ENCODE measurements at places on chromosomes 16 and 17.

GRCh38 chr17:70786081-70786480 lies 616.7 kb downstream of the KCNJ2 start:
- DNase-seq: no peak

DNA sequence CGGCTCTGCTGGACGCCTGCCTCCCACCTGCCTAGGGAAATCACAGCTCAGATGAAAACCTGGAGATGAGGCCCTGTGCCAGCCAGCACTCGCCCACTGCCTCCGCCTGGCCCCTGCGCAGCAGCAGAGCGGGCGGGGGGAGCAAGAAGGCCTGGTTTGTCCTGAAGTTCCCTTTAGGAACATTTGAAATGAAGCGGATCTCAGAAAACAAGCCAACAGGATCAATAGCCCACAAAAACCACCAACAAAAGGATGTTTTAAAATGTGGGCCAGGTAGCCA lies 48.0 kb downstream of the RBFOX3 start:
- DNase-seq: no peak

- no peak for DNase-seq
These were observed 262.7 kb downstream of the SNX29 start for GRCh38 chr16:12239226-12239625.

GRCh38 chr16:12170103-12171040 lies 193.8 kb downstream of the SNX29 start:
- no peak for DNase-seq

- DNase-seq: no peak
These were observed 11.8 kb downstream of the NXPH3 start for GRCh38 chr17:49587366-49588073.

DNA sequence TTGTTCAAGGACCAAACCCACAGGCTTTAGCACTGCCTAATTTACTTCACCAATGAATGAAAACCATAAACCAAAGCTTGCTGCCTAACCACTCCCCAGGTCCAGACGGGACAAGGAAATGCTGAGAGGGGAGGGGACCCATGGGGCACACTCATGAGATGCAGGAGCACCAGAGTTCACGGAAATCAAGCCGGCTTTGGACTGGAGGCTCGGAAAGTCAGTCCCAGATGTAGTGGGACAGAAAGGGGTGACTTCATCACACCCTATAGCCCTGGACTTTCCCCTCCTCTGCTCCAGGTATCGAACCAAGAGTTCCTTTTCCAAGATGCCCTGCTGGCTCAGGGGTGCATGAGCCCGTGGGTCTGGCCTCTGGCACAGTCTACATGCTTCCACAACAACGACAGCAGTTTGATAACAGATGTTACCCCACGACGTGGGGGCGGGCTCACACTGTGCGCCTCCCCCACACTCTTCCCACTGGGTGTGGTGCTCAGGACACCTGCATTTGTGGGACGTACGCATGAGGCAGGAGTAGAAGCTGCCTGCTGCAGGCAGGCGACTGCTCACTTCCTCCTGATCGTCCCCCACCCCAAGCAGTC lies 63.2 kb downstream of the AMFR start:
- no peak for DNase-seq

GRCh38 chr17:49578414-49578813 lies 2.7 kb downstream of the NXPH3 start:
- DNase-seq: no peak

GRCh38 chr16:625117-625976 lies 5.4 kb upstream of the WFIKKN1 start:
- DNase-seq: no peak

- no peak for DNase-seq
These were observed 57.1 kb downstream of the SCNN1B start for GRCh38 chr16:23359092-23359760.

DNA sequence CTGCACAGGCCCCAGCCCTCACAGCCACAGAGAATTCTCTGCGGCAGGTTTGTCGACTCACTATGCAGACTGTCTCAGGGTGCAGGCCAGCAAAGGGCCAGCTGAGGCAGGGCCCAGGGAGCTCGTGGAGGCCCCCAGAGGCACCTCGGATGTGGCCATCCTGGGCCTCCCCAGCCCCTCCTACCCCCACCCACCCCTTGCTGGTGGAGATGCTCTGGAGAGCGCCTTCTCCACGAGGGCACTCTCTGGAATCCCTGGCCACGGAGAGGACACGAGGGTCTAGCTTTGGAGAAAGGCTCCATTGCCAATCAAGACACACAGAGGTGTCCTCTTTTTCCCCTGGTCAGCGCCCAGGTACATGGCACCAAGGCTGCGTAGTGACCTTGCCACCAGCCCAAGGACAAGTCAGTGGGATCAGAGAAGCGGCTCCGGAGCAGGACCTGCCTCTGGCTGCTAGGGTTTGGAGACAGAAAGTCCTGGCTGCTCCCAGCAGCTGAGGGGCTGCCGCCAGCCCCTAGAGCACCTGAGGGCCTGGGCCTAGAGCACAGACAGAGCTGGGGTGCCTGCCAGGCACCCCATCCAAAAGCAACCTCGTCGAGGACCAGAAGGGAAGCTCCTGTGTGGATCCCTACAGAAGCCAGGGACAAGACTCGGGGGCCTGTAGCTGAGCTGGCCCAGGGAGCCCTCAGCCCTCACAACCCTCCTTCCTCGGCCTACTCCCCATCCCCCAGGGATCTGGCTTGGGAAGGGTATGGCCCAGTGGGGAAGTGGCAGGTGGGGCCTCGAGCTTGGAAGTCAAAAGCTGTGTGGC lies 18.7 kb downstream of the ARL2BP start:
- no peak for DNase-seq

DNA sequence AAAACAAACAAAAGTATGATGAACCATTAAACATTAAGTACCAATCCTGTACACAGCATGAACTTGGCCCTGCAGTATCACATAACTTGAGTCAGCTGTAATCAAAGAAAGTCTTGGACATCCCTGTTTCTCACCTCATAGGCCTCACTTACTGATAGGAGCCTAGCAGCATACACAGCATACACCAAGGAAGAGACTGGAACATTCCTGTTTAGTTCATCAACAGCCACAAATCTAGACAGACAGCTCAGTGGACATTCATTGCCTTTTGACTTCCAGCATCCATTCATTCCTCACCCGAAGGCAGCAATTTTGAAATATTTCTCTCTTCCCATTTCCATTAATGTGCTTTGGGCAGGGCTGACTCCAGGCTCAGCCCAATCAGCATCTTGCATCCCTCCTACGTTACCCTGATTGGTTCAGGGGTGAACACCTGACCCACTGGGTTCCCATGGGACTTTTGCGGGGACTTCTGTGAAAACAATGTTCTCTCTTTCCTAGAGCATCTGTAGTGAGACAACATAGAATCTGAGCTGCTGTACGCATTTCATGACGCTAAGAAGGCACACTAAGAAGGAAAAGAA lies 336.7 kb upstream of the ZFHX3 start:
- no peak for DNase-seq

- DNase-seq: no peak
These were observed 23.1 kb upstream of the TMEM97 start for GRCh38 chr17:28295677-28296578.

- no peak for DNase-seq
These were observed 6.0 kb downstream of the VAT1 start for GRCh38 chr17:43016216-43016615.

GRCh38 chr16:17302214-17302613 lies 168.5 kb downstream of the XYLT1 start:
- no peak for DNase-seq

DNA sequence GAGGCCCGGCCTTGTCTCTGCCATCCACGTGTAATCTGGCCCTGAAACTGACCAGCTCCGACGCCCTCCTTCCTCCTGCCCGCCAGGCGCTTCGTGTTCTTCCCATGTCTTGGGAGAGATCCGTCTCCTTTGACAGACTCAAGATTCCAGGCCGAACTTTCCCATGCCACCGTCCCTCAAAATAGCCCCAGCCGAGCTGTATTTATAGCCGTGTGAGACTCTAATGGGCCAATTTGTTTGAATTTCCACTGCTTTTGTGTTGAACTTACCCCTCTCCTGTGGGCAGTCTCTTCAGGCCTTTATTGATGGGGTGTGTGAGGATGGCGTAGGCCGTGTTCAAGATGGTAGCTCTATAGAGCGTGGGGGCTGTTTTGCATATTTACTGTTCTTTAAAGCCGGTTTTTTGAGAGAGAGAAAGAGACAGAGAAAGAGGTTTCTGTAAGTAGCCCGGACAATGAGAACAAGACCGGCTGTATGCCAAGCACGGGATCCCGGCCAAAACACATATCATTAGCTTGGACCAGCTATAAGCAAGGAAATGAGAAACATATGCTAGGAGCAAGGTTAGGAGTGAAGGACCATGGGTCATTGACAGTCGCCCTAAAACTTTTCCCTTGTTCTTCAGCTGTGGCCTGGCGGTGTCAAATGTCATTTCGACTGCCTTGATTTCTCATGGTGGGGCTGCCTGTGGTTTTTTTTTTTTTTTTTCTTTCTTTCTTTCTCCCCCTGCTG lies 124.5 kb upstream of the ZFHX3 start:
- DNase-seq: no peak

- no peak for DNase-seq
These were observed 28.2 kb upstream of the ZC3H18 start for GRCh38 chr16:88541831-88542616.
